ENCODE measurements at places on chromosomes 11 and 22.

GRCh38 chr22:49687786-49688515, 139.7 kb downstream of the BRD1 start:
- DNase-seq, result no peak

GRCh38 chr11:116738975-116739374, 33.8 kb downstream of the BUD13 start:
- no peak for DNase-seq

DNA sequence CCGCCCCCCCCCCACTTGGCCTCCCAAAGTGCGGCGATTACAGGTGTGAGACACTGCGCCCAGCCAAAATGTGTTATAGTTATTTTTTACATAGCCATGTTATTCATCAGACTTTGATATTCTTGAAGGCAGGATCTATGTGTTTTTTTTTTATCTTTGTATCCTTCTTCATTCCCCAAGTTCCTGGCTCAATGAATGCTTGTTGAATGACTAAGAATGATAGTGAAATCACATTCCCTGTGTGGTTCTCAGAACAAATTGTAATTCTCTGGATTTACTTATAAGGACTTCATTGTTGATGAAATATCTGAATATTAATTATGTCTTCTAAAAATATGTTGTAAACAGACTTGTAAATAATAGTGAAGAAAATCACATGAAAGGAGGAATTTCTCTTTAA, 33.5 kb downstream of the MMP7 start:
- DNase-seq, result no peak

DNA sequence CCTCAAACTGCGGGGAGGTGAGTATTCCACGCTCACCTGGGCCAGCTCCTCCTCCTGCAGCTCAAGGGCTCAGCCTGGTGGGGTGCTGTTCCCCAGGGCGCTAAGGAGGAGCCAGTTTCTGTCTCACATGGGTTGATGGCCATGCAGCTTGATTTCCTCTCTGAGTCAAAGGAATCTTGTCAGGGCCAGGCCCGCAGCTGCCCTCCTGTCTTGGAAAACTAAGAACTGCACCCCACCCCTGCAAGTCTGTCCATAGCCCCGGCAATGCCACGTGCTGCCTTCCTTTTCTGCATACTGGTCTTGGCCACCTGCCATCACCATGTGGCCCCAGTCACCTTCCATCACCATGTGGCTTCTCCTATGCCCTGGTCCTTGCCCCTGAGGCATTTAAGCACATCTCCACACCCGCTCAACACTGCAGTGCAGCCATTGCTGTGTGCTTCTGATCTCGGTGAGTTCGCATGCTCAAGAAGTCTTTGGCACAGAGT, 35.2 kb upstream of the CLDN5 start:
- DNase-seq, result no peak

DNA sequence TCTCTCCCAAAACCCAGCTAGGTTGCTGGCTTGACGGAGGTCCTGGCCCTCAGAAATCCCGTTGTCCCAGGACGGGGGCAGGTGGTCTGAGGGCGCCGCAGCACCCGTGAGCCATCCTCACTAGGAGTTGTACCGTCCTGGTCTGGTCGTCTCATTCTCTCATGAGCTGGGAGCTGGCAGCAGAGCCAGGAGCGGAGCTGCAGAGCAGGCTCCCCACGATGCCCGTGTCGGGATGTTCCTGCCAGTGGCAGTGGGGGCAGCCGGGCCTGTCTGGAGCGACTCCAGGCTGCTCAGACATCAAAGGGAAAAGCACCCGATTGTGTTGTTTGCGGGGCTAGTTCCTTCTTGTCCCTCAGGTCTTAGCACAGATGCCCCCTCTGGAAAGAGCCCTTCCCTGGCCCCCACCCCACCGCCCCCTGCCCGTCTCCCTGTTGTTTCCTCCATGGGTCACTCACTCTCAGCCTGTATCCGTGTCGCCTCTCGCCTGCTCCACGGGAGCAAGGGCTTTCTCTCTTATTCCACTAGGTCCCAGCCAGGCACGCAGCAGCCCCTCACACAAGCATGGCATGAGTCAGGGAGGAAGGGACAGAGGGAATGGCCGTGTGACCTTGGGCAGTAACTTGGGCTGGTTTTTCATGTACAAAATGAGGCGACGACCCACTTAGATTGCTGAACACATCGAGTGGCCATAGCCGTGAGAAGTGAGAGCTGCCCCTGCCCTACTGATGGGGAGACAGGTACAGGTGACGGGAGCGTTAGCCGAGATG, 23.2 kb upstream of the MGAT3 start:
- DNase-seq, result no peak

- no peak for DNase-seq
Measured at GRCh38 chr11:75189108-75189507, 38.2 kb downstream of the SLCO2B1 start.

- no peak for DNase-seq
Measured at GRCh38 chr11:28963187-28963586, 855.0 kb downstream of the METTL15 start.

GRCh38 chr11:122728561-122728960, 73.0 kb downstream of the UBASH3B start:
- DNase-seq, result no peak

DNA sequence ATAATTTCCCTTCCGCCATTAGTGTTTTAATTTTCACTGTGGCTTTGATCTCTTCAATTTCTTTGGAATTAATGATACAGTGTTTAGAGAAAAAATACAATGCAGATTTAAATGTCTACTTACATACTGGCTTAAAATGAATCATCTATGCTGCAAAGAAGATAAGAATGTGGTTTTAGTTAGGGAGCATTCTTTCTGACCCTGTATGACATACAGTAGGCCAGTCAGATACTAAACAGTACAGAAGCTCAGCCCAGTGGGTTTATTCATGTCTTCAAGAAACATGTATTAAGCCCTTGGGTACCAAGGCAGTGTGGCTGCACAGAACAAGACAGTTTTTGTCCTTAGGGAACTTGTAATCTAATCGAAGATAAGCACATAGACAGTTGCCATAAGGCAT, 268.8 kb downstream of the DDX10 start:
- no peak for DNase-seq

GRCh38 chr11:43933608-43934551, 8.6 kb upstream of the C11orf96 start:
- DNase-seq, result no peak

DNA sequence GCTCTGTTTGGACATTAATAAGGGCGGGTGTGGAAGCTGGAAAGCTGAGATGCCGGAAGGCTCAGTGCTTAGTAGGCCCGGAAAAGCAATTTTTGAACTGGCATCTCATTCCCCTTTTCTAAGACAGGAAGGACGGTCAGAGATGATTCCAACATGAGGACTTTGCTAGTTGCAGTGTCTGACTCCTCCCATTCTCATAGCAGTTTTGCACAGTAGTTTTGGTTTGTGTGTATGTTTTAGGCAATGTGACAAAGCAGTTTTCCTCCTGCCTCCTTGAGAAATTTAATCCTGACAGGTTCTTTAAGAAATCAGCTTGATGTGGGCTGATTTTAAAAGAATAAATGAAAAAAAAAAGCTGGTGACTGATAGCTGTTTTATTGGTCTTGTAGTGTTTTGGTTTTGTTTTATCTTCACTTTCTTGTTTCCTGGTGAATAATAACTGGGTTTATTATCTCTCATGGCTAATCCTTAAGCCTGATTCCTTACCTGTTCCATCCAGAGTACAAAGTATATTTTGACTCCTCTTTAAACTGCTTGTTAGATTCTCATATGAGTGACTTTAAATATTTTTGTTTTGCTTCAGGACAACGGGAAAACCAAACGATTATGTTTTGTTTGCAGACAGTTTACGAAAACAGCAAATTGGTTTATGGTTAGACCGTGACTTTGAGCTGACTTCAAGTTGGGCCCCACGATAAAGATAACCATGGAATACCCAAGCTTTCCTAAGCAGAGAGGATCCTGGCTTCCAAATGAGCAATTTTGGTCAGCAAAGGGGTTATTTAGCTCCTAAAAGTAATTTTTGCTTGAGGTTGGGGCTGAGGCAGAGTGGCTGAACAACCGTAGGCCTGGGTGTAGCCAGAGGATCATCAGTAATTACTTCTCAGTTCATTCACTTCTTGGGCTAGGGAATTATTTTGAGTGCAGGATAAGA, 3.4 kb downstream of the PTPRJ start:
- no peak for DNase-seq

DNA sequence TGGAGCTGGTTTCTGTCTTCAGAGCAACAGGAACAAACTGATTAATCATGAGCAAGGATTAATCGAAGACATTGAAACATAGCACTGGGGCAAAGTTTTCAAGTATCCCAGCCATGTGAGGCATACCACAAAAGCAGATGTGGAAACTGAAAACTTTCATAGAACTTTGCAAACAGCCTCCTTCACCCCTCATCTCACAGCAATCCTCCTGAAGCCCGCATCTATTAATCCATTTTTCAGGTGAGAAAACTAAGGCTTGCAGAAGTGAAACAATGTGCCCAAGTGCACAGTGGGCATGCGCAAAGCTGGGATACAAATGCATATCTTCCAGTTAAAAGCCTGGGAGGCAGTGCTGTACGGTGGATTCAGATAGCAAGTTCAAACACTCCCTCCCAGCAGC, 58.6 kb upstream of the HMGXB4 start:
- DNase-seq, result no peak

- DNase-seq, result no peak
Measured at GRCh38 chr11:64126796-64127195, 39.1 kb downstream of the MACROD1 start.

DNA sequence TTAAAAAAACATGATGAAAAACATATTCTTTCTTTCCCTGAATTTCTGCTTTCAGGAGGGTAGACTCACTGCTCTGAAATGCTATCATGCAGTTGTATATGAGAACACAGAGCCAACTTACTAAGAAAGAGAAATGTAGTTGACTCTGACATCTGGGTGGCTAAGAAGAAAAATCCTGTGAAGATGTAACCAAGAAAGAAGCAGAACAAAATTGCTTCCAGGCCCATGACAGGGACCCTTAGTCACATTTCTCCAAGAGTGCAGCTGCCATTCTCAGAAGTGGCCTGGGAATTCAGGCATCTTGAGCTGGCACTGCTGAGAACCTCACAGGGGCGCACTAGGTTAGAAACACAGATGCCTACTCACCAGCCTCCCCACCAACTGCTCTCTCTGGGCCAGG, 73.6 kb downstream of the RPL27A start:
- DNase-seq, result no peak

- no peak for DNase-seq
Measured at GRCh38 chr11:134939905-134940304, 527.9 kb upstream of the B3GAT1 start.

GRCh38 chr11:65502555-65503367, 3.9 kb downstream of the MALAT1 start:
- no peak for DNase-seq

GRCh38 chr11:64976651-64977050, 4.7 kb upstream of the MAJIN start:
- DNase-seq, result no peak

DNA sequence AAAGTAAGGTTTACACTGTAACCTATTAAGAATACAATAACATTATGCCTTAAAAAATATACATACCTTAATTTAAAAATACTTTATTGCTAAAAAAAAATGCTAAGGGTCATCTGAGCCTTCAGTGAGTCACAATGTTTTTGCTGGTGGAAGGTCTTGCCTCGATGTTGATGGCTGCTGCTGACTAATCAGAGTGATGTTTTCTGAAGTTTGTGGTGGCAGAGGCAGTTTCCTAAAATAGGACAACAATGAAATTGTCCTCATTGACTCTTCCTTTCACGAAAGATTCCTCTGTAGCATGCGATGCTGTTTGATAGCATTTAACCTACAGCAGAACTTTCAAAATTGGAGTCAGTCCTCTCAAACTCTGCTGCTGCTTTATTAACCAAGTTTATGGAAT, 97.6 kb downstream of the FAT3 start:
- DNase-seq, result no peak

- no peak for DNase-seq
Measured at GRCh38 chr11:130638033-130638432, 189.6 kb downstream of the ADAMTS15 start.

- peak; percentile 66 for DNase-seq
Measured at GRCh38 chr11:76629116-76629852, 41.3 kb downstream of the LRRC32 start.

GRCh38 chr22:42294034-42294985, 23.9 kb upstream of the TCF20 start:
- no peak for DNase-seq

DNA sequence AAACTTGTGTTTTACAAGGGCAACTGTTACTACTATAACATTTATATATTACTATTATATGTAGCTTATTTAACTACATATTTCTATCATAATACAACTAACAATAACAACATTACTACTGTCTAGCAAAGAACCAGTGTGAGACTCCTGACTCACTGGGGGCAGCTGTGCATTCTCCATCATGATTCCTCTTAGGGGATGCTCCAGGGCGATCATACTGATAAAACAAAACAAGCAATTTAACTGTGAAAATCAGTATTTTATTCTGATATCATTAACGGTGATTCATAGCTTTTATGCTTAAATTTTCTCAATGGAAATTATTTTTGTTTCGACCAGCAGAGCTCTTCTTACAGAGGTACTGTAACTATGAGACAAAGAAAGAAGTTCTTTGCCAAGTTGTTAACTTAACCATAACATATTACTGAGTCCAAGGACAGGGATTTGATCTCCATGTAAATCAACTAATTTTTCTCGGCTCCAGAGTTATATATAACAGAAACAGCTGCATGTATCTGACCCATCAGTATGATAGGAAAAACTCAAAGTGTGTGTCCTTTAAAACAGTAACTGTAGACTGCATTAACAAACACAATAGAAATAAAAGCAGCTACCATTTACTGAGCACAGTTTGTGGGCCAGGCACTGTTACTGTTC, 24.8 kb upstream of the FNBP4 start:
- DNase-seq, result no peak

GRCh38 chr11:22510010-22510409, 115.6 kb downstream of the FANCF start:
- DNase-seq, result no peak

DNA sequence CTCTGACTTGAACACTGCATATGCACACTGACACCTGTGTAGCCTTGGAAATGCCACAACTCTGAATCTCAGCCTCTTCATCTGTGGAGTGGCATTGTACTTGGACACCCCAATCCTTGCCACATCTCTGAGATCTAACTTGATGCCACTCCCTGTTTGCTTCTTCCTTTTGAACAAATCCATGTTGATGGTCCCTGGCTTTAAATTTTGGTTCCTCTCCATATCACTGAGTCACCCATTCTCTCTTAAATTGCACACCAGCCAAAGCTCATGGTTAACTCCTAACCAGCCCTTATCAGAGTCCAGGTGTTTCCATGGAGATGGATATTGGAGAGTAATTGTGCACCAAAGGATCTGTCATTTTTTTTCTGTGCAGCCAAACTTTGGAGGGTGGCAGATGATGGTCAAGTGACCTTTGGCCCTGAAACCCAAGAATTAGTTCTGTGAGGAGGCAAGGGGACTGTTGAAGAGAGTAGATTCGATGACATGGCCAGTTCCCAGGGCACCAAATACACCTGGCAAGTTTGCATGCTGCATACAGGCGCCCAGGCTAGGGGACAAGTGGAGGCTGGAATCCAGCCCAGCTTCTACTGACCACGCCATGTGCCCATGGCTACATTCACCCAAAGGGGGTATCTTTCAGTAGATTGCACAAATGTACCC, 25.1 kb upstream of the PAMR1 start:
- DNase-seq, result no peak

DNA sequence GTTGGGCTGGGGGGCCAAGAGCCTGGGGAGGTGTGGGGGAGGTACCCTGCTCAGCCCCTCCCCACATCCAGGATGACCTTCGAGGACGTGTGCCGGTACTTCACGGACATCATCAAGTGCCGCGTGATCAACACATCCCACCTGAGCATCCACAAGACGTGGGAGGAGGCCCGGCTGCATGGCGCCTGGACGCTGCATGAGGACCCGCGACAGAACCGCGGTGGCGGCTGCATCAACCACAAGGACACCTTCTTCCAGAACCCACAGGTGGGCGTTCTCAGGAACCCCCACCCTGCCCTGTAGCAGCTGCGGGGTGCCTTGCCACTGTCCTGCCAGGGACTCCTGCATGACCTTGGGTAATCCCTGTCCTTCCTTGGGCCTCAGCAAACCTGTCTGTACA, 10.0 kb upstream of the MYO7A start:
- no peak for DNase-seq
